ENCODE measurements at places on chromosomes 6 and 20.
A peak's percentile ranks its signal among the peaks of the same experiment; 100 is the strongest.

DNA sequence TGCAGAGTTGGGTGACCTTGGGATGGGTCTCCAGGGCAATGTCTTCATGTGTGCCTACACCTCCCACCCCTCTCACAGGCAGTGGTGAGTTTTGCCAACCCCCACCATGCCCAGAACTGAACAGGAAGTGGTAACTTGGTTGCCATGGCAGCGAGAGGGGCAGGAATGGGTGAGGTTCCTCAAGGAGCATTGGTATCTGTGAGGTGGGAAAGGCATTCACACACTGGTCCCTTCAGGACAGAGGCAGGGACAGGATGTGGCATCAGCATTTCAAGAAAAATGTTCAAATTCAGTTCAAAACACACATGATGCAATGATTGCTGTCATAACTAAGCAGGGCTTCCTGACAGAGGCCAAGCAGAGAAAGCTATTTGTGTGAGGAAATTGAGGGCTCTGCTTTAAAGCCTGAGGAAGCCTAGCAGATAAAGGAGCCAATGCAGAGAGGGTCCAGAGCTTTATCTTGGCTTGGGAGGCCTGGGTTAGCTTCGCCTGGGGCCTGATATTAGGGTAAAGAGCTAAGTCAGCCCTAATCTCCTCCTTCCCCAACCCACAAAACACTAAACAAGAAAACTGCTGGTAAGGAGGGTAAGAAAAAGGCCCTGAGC lies 551 bp downstream of the TREML2 start:
- peak; percentile 78 for DNase-seq

GRCh38 chr20:50394569-50394968 lies 115.6 kb upstream of the PTPN1 start:
- DNase-seq = no peak

DNA sequence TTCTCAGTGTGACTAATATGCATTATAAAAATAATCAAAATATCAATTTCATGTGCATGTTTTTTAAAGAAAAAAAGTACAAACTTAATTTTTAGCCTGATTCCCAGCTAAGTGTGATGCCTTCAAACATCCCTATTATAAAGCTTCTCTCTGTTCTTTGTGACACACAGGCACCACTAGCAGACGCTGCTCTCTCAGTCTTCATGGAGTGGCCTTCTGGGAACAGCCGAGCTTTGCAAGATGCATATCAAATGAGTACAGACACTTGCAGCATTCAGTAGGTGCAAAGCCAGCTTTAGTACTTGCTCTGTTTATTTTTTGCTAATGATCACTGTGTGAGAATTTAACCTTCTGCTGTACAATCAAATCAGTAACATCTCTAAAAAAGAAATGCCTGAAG lies 340.0 kb downstream of the ADGRB3 start:
- DNase-seq = no peak

DNA sequence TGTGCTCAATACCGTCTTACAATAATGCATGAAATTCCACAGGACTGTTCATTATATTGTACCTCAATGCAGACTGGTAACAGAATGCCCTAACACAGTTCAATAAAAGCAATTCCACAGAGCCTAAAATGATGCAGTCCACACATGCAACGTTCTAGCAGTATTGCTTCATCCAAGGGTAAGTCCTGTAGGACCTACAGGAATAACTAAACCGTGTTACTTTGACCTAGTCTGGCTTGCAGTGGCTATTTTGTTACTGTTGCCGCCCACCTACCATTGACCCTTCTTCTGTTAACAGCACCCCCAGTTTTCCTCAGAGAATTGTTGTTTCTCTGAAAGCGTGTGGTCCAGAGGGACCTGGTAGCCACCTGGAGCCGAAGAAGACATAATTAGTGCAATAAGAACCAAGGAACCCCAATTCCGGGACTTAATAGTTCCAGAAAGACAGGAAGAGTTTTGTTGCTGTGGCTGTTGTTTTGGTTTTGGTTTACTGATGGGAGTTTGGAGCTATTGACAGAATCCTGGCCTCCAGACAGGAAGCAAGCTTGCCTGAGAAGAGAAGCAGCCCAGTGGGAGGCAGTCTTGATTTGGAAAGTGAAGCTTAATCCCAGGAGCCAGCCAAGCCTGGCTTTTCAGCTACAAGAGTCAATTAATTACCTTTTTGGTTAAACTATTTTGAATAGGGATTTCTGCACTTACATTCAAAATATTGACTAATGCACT lies 91.3 kb downstream of the FRK start:
- no peak for DNase-seq

GRCh38 chr6:387293-387741 lies 4.2 kb upstream of the IRF4 start:
- no peak for DNase-seq

DNA sequence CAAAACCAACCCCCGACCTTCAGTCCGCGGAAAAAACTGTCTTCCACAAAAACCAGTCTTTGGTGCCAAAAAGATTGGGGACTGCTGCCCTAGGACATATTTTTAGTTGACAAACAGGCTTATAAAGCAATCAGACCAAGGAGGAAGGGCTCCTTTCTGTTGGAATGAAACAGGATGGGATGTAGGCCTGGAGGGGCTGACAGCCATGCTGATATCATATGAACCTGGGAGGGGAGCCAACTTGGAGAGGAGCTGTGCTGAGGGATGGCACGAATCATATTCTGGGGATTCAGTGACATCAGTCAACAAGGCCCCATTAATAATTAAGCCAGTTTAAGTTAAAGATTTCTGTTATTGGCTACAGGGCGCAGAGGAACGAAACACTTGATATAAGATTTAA lies 225.4 kb upstream of the TSHZ2 start:
- DNase-seq = no peak

DNA sequence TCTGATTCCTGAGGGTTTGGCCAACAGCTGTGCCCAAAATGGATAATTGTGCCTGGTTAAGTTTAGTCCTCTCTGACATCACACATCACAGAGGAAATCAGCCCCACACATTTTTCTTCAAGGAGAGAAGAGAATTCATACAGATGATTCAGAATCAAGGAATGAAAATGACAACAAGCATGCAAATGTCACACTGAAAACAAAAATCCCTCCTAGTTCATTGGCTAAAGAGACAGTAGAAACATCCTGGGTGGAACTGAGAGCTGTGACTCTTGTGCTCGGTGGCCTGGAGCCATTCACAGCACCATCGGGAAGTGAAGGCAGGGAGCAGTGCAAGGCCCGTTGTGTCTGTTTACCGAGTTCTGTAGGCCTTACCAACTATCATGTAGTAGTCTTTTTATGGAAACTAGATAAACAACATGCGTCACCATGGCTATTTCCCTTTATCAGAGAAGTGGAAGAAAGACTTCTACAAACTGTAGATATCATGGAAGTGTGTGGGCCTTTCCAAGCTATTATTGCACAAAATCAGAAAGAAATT lies 81.7 kb upstream of the TENT5A start:
- no peak for DNase-seq

DNA sequence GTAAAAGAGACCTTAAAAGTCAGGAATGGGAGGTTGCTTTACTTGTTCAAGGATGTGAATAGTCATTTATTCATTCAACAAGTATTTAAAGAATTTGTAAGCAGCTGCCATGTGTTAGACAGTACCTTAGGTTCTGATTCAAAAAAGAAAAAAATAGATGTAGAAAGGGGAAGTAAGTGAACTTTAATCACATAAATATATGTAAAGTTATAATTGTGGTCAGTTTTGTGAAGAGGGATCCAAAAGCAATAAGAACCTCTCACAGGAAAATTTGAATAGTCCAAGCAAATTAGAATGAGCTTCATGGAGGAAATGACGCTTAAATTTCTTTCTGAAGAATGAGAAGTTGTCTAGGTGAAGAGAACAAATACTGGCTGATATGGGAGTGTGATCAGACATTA lies 596.1 kb upstream of the CITED2 start:
- DNase-seq = no peak

DNA sequence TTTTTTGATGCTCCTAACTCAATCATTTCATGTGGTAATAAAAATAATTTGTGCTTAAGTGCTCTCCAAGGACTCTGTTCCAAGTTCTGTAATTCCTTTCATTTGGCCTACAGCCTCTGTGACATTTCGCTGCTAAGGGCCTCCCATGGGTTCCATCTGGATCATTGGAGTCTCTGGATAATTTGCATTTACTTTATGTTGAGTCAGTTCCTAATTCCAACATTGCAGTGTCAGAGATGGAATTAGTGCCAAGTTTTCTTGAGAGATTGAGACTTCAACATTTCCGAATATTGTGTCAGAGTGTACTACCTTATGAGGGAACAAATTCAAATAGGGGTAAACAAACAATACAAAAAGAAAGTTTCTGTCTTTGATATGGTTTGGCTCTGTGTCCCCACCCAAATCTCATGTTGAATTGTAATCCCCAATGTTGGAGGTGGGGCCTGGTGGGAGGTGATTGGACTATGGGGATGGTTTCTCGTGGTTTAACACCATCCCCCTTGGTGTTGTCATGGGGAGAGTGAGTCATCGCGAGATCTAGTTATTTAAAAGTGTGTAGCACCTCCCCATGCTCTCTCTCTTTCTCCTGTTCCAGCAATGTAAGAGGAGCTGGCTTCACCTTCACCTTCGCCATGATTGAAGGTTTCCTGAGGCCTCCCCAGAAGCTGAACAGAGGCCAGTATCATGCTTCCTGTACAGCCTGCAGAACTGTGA lies 244.1 kb upstream of the TBX18 start:
- no peak for DNase-seq

DNA sequence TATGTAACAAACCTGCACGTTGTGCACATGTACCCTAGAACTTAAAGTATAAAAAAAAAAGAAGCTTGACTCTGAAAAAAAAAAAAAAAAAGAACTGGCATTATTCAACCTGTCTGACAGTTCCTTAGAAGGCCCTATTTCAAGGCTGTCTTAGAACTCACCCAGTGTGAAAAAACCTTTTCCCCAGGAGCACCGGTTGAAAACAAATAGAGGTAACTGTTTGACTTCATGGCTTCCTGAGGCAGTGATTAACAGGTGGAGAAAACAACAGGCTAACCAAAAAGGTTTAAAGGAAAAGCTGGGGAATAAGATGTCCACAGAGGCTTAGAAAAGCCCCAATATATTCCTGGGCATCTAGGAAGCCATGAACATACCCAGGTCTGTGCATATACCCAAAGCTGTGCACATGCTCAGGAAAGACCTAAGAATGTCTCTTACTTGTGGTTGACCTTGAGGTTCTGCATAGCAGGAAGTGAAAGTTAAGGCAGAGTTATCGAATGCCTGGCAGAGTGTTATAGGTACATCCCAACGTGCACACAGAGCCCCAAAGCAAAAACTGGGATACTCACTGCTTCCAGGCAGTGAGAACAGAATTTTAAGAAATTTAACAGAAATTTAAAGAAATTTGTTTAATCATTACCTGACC lies 7.0 kb downstream of the UQCC1 start:
- DNase-seq = peak; percentile 3
